ENCODE measurements at places on chromosomes 6 and 20.

- no peak for DNase-seq
Observed at GRCh38 chr6:55040102-55040848, 134.0 kb upstream of the HCRTR2 start.

DNA sequence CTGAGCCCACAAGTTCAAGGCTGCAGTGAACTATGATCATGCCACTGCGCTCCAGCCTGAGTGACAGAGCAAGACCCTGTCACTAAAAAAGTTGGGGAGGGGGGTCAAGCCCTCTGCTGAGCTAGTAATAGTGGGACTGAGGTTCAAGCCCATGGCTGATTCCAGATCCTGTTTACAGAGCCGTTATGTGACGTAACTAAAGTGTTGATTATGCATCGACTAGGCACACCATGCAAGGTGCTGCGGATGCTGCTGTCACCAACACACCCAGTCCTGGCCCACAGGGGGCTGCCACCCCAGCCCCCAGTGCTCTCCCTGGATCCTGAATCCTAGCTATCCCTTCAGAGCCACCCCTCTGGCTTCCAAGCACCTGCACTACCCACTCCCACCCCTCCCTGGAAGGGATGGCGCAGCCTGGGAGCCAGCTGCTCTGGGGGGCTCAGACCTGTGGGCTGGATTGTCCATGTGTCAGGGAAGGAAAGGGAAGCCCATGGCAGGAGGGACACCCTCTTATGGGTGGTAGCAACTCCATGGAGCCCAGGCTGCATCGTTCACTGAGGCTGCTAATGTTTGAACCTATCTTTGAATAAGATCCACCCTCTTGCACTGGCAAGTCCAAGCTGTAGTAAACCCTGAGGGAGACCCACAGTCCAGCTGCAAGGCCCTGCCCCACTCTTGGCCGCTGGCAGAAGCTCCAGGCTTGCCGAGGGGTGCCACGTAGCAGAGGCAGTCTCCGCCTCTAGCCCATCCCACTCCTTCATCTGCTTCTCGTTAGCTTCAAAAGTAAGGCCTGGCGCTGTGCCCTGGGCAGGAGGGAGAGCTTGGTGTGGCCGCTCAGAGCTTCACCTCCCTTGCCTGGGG lies 95.0 kb downstream of the SNX5 start:
- DNase-seq, result no peak

- DNase-seq, result no peak
Observed at GRCh38 chr6:136024711-136025110, 173.2 kb downstream of the PDE7B start.

DNA sequence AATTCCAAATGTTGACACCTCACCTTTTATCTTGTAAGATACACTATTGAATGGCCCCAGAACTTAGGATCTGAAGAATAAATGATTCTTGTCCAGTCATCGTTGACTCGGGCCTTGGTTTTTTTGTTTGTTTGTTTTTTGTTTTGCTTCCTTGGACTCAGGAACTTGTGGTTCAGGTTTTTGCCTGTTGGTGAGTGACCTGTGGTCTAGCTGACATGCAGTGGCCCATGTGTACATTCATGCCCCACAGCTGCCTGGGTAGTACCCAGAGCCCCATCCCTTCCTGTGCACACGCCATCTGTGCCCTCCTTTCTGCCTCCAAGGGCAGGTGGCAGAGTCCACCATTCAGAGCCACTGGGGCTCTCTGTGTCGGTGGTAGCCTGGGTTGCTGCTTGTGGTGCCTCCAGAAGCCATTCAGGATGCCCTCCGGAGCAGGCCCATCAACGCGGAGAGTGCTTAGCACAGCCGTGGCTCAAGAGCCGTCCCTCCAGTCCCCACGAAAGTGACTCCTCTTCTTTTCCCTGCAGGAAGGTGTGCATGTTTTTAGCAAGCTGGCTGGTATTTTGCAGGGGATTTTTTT lies 85.9 kb downstream of the SYNJ2 start:
- no peak for DNase-seq

Data from stimulated activated CD8-positive, alpha-beta memory T cell treated with anti-CD3 and anti-CD28 coated beads, Interleukin-7, amount 100 ng/mL, for 48 hours (primary cell).